ENCODE measurements at places on chromosomes 16 and 17.
A peak's percentile ranks its signal among the peaks of the same experiment; 100 is the strongest.

DNA sequence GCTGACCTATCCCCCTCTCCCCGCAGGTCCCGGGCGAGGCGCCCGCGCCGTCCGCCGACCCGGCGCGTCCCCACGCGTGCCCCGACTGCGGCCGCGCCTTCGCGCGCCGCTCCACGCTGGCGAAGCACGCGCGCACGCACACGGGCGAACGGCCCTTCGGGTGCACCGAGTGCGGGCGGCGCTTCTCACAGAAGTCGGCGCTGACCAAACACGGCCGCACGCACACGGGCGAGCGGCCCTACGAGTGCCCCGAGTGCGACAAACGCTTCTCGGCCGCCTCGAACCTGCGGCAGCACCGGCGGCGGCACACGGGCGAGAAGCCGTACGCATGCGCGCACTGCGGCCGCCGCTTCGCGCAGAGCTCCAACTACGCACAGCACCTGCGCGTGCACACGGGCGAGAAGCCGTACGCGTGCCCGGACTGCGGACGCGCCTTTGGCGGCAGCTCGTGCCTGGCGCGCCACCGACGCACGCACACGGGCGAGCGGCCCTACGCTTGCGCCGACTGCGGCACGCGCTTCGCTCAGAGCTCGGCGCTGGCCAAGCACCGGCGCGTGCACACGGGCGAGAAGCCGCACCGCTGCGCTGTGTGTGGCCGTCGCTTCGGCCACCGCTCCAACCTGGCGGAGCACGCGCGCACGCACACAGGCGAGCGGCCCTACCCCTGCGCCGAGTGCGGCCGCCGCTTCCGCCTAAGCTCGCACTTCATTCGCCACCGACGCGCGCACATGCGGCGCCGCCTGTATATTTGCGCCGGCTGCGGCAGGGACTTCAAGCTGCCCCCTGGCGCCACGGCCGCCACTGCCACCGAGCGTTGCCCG, 10.3 kb downstream of the ZNF771 start:
- peak; percentile 91 for DNase-seq

GRCh38 chr17:58153046-58153445, 4.9 kb downstream of the OR4D1 start:
- DNase-seq = peak; percentile 83

GRCh38 chr16:17397499-17397891, 73.3 kb downstream of the XYLT1 start:
- peak; percentile 17 for DNase-seq

DNA sequence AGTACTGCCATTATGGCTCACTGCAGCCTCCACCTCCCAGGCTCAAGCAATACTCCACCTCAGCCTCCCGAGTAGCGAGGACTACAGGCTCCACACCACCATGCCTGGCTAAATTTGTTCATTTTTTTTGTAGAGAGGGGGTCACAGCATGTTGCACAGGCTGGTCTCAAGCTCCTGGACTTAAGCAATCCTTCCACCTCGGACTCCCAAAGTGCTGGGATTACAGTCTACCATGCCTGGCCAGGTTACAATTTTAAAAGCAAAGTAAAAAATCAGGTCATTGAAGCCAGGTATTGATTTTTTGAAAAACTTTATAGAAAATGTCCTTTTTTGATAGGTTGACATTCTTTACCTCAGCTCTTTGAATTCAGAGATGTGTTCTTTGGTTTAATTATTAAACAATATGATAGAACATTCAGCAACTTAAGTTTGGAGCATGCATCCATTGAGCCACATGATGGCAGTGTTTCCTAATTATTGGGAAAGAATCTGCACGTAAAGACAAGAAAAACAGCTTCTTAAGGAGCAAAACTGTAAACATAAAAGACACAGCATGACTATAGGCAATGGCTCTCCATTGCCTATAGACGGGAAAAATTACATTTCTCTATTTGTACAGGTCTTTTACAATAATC, 1.7 kb upstream of the SLC16A11 start:
- peak; percentile 71 for DNase-seq

DNA sequence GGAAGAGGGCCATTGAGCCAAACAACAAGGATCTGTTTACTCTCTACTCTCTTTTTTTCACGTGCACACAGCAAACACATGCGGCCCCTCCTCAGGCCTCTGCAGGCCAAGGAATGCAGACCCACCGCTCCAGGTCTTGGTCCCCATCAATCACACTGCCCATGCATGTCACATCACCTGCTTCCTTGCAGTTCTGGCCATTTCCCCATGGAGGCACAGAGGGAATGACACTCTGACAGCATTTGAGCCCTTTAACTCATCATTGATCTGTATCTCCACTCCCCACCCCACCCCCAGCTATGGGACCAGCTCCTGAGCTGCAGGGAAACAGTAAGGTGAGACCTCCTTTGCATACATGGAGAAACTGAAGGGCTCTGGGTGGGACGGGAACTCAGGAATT, 45.9 kb upstream of the MEIOC start:
- no peak for DNase-seq

GRCh38 chr17:39757176-39757662, 19.5 kb downstream of the GRB7 start:
- DNase-seq = no peak

GRCh38 chr16:85334718-85335583, 222.7 kb upstream of the CIBAR2 start:
- DNase-seq = peak; percentile 30

- no peak for DNase-seq
Measured at GRCh38 chr17:29043539-29044145, 701 bp downstream of the PIPOX start.

DNA sequence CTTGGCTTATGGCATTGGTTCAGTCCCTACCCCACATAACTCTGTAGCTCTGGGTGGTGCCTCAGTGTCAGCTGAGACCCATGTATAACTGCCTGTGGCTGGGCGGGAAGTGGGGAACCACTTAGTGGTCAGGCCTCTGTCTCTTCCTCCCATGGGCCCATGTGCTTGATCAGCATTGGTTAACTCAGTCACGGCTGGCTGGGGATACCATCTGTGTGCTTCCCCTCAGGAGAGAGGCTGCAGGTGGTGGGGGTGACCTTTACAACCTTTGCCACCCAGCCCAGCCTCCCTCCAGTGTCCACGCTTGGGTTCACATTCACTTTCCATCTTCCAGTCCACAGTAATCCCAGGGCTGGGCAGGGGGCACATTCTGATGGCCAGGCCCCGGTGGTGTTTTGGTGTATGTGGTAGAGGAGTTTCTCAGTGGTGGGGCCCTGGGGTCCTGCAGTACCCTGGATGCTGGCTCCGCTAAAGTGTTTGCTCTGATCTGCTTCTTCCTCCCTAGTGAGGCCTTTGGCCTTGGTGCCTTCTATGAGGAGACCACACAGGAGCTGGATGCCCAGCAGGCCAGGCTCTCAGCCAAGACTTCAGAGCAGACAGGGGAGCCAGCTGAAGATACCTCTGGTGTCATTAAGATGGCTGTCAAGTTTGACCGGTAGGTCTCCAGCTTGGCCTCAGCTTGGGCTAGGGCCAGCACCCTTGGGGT, 10.2 kb upstream of the NFATC3 start:
- peak; percentile 77 for DNase-seq

DNA sequence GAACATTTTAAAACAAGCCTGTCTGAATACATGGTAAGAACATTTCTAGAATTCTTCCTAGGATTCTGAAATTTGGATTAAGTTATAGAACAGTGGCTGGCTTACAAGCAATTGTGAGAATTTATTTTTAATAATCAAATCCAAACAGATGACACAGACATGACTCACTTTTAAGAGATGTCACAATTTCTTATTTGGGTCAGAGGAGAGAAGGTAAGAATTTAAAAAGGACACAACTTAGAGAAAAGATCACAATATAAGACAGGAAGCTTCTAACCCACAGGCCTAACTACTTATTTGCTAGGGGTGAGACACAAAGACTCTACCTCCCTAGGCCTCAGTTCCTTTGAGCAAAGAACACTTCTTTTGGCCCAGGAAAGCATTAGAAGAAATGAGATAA, 32.7 kb downstream of the ZZEF1 start:
- DNase-seq = peak; percentile 7

GRCh38 chr16:2773188-2773968, 3.7 kb downstream of the ELOB start:
- no peak for DNase-seq

Data from CD4-positive, alpha-beta T cell treated with Interleukin-6 at 100 ng/mL for 8 hours (primary cell).